Immature natural killer cell (primary cell): ENCODE measurements at places on chromosomes 13 and 19. TPM values are rescaled to one million over a fixed set of nuclear protein-coding genes. Genes with fewer than 3 reads are reported as not detected.

The ZNF878 gene
- not detected for polyA plus RNA-seq

The KLC3 gene
- not detected for polyA plus RNA-seq

The LYPD4 gene
- polyA plus RNA-seq: not detected

The ZNF99 gene
- polyA plus RNA-seq: not detected

The SYNE4 gene
- polyA plus RNA-seq: not detected

The EGLN2 gene
- 101 TPM for polyA plus RNA-seq

The DAND5 gene
- not detected for polyA plus RNA-seq

The TUBA3C gene
- not detected for polyA plus RNA-seq

The TMEM91 gene
- 6.1 TPM for polyA plus RNA-seq

The ZNF790 gene
- polyA plus RNA-seq: 6.2 TPM
